ENCODE measurements at places on chromosomes 1 and 21.

GRCh38 chr1:240282061-240282830, 190.6 kb downstream of the FMN2 start:
- DNase-seq: peak; percentile 69

DNA sequence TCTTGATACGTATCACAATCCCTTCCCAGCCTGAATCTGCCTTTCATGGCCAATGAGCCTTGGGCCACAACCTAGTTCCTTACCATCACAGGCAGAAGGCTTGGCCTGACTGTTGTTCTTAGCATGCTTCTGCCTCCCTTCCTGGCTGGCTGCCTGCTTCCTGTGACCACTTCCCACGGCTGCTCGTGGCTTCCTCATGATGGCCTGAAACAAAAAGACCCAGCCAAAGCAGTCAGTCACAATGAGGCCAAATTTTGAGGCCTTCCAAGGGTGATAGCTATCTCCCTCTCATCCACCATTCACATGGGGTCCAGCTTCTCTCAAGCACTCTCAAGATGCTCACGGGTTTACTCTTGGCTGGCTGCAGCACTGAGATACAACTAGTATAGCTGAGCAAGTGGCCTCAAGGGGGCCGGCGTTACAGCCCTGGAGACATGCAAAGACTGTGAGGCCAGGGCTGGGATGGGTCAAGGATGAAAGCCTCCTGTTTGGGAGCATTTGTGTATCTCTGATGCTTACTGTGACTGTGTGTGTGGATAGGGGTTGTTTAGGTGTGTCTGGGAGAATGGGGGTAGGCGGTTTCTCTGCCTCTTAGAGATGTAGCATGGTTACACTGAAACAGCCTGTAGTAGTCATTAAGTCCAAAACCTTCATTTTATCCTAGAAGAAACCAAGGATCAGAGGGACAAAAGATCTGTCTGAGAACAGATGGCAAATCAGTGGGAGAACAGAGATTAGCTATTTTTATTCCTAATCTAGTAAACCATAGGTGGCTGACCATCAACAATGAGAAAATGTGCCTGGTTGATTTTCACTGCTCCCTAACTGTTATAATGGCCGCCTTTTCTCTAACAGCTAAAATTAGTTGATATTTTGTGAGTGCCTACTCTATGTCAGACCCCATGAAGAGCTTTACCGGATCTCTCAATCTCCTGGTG, 5.4 kb upstream of the TOE1 start:
- DNase-seq: peak; percentile 68

DNA sequence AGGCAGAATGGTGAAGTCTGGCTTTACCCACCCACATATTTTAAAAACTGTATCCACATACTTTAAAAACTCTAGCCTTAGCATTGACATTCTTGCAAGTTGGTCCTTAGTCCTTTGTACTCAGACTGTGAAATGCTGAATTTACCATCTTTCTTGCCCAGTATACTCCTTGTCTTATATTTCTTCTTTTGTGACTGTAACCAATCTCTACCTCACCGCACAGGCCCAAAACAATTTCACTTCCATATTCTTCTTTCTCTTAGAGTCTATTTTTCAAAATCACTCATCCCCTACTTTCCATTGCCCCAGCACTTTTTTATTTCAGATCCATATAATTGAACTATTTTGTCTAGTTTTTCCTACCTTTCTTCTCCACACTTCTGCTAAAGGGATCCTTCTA, 892.4 kb upstream of the B3GALT2 start:
- no peak for DNase-seq

DNA sequence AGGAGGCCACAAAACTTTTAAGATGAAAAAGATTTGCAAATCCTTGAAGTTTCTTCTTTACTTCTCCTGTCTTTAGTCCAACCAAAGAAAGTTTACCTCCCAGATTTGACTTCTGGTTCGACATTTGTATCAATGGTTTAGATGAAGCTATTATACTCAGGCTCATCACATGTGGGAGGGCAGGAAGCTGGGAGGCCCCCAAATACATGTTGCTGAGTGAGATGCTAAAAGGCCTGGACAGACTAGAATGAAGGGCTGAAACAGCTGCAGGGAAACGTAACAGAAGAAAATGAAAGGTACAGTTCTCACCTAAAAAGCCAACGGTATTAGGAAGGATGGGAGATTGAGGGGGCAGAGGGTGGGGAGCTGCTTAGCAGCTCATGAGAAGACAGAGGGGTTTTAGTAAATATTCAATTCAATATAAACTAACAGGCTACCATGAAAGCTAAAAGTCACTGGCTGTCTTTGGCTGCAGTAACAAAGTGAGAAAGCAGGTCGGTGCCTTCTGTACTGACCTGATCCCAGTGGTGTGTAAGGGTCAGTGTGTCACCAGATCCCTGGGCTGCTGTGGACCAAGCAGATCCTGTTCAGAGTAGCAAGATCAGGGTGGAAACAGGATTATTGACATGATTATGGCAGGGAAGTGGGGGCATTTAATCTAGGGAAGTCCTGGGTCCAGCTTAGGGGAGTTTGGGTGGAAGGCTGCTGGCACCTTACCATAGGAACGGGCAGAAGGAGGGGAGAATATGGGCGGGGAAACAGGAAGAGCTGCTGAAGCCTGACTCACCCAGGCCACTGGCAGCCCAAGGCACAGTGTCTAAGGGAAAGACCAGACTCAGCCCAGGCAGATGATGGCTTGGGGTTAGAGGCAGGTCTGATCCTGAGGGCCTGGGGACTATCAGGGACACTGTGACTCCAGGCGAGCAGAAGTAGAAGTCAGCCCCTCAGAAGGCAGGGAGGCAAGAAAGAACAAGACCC, 60.4 kb downstream of the KCNN3 start:
- DNase-seq: no peak

GRCh38 chr1:198125995-198126735, 30.6 kb upstream of the NEK7 start:
- DNase-seq: no peak

- no peak for DNase-seq
Observed at GRCh38 chr1:70353044-70353443, 1.5 kb downstream of the ANKRD13C start.

GRCh38 chr1:2594001-2594640, 7.5 kb downstream of the PRXL2B start:
- no peak for DNase-seq
